ENCODE measurements at places on chromosomes 7 and 10.

DNA sequence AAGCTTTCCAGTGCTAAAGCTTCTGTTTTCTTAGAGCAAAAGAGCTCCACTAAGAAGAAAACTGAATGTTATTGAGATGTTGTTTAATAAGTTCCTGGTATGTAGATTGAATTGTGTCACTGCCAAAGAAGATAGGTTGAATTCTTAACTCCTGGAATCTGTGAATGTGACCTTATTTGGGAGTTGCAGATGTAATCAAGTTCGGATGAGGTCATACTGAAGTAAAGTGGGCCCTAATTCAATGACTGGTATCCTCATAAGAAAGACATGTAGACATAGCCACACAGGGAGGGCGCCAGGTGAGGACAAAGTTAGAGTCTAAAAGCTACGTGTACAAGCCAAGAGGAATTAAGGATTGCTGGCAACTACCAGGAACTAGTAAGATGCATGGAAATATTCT is 732.1 kb upstream of the C7orf33 start:
- no peak for DNase-seq

- DNase-seq: no peak
Observed at GRCh38 chr10:11134411-11134810, 116.7 kb downstream of the CELF2 start.

- no peak for DNase-seq
Observed at GRCh38 chr10:63666836-63667383, 145.7 kb downstream of the REEP3 start.

GRCh38 chr10:5960070-5960972 is 17.0 kb downstream of the IL15RA start:
- no peak for DNase-seq

GRCh38 chr7:158497627-158498026 is 90.0 kb downstream of the PTPRN2 start:
- no peak for DNase-seq

GRCh38 chr10:34815185-34816084 is at the start of gene PARD3:
Gene PARD3 (minus strand): TSS chr10:34815296. CDS start chr10:34814995, 301 bp downstream.
- DNase-seq: peak; percentile 17

DNA sequence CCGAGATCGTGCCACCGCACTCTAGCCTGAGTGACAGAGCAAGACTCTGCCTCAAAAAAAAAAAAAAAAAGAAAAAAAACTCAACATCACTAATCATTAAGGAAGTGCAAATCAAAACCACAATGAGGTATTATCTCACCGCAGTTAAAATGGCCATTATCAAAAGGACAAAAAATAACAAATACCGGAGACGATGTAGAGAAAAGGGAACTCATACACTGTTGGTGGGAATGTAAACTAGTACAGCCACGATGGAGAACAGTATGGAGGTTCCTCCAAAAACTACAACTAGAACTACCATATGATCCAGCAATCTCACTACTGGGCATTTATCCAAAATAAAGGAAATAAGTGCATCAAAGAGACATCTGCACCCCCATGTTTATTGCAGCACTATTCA is 24.3 kb downstream of the GRK5 start:
- DNase-seq: no peak

DNA sequence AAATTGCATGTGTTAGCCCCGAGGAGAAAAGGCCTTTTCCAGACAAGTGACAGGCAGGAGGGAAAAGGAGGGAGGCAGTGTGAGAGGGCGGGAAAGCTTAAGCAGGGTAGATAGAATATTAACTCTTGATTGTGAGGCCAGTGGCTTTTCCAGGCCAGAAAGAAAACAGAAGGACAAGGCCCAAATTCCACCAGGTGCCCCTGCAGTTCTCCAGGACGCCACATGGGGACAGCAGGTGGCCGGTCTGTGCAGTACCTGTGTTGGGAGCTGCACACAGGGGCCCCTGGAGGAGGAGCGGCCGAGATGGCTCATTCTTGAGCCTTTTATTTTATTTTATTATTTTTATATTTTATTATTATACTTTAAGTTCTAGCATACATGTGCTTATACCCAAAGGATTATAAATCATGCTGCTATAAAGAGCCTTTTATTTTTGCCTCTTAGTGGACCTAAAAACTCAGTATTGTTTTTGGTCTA is 141.3 kb upstream of the KLF14 start:
- DNase-seq: peak; percentile 68

DNA sequence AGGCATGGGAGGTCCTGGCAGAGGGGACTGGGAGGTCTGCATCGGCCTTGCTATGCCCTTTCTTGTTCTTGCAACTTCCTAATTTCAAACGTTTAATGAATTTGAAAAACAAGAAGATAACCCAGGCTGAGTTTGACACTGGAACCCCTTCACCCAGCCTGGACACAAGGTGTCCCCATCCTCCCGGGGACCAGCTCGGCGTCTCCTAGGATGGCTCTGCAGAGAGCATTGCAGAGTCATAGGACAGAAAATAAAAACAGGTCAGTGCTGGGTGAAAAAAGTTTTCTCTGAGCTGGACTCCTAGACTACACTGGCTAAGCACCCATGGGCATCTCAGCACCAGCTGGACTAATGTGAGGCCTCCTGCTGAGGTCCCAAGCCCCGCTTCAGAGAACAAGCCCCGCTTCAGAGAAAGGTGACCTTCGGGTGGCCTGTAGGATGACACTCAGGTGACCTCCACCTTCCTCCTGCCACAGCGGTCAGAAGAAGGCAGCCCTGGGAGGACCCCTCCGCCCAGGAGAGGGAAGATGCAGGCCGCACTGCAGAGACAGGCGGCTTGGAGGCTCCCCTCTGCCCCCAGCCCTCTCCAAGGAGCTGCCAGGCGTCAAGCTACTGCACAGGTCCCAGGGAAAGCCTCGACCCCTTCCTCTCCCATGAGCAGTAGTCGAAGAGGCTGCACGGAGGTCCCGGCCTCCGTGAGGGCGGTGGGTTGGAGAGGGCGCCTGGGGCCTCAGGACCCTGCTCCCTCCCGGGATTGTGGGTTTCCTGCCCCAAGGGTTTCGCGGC is 9.3 kb upstream of the UNCX start:
- no peak for DNase-seq

Data from activated CD4-positive, alpha-beta T cell treated with anti-CD3 and anti-CD28 coated beads, Interleukin-2, amount 50 U/mL, for 48 hours (primary cell).